Sigmoid colon (tissue), 7 donors: ENCODE measurements at places on chromosomes 6 and 20. TPM values are rescaled to one million over a fixed set of nuclear protein-coding genes. Genes with fewer than 3 reads are reported as not detected.
A peak's percentile ranks its signal among the peaks of the same experiment; 100 is the strongest.

DNA sequence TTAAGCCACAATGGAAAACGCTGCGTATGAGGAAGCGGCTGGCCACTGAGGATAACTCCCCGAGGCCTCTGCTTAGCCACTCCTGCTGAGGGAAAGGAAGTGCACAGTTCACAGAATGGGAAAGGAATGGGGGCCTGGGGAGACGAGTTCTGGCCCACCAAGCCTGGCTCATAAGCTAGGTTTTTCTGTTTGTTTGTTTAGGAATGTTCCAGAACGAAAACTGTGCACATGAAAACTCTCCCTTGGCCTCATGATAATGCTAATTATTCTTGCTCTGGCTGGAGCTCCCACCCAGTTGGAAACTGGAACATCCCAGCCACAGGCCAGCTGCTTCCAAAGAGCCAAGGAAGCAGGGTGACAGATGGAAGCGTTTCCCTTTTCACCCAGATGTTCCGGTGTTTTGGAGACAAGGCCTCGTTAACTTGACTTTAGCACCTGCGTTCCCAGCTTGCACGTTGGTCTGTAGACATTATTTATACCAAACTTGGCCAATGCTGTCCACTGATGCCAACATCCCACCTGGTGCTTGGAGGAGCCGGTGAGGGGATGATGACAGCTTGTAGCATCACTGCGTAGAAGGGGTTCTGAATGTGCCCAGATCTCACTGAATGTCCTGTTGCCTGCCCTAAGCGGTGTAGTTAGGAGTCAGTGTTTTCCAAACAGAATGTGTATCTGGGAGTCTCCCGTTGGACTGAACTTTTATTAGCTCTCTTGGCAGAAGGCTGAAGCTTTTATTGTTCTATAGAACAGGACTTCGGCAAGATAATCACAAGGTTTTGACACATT, 34.5 kb downstream of the APCDD1L start:
- H3K27me3 ChIP-seq: no peaks in the 10 kb centered on the region
- no peak overlapping the region for H3K4me3 ChIP-seq
- H3K36me3 ChIP-seq: no peaks in the 10 kb centered on the region
- no peak for DNase-seq
- H3K27ac ChIP-seq: peak overlapping the region; percentile 78
- peaks cover 21% of the 10 kb centered on the region for H3K4me1 ChIP-seq

GRCh38 chr20:1166948-1167720, 17.6 kb downstream of the TMEM74B start:
- no peak overlapping the region for H3K27ac ChIP-seq
- DNase-seq: no peak
- no peaks in the 10 kb centered on the region for H3K27me3 ChIP-seq
- H3K4me1 ChIP-seq: no peaks in the 10 kb centered on the region
- H3K4me3 ChIP-seq: no peak overlapping the region

GRCh38 chr6:123808556-123808955, 4.9 kb downstream of the NKAIN2 start:
- H3K36me3 ChIP-seq: no peaks in the 10 kb centered on the region
- no peak overlapping the region for H3K4me3 ChIP-seq
- H3K4me1 ChIP-seq: peaks cover 4% of the 10 kb centered on the region
- no peak for DNase-seq
- H3K27ac ChIP-seq: no peak overlapping the region

- no peak overlapping the region for H3K4me3 ChIP-seq
- H3K36me3 ChIP-seq: no peaks in the 10 kb centered on the region
- peak overlapping the region; percentile 60 for H3K27ac ChIP-seq
- DNase-seq: no peak
- no peaks in the 10 kb centered on the region for H3K27me3 ChIP-seq
Measured at GRCh38 chr20:48721324-48722001, 106.3 kb downstream of the PREX1 start.

- H3K27me3 ChIP-seq: no peaks in the 10 kb centered on the region
- DNase-seq: no peak
- no peaks in the 10 kb centered on the region for H3K4me1 ChIP-seq
- no peak overlapping the region for H3K4me3 ChIP-seq
- H3K27ac ChIP-seq: no peak overlapping the region
Measured at GRCh38 chr6:5778317-5778857, 228.3 kb downstream of the NRN1 start.

GRCh38 chr20:37515876-37516275, 5.2 kb upstream of the NNAT start:
- H3K36me3 ChIP-seq: peaks cover 23% of the 10 kb centered on the region
- H3K27ac ChIP-seq: no peak overlapping the region
- peaks cover 69% of the 10 kb centered on the region for H3K4me1 ChIP-seq
- no peaks in the 10 kb centered on the region for H3K27me3 ChIP-seq
- no peak overlapping the region for H3K4me3 ChIP-seq
- no peak for DNase-seq

GRCh38 chr20:63354636-63355350, 6.4 kb downstream of the CHRNA4 start:
- H3K4me1 ChIP-seq: no peaks in the 10 kb centered on the region
- H3K27ac ChIP-seq: no peak overlapping the region
- no peak for DNase-seq
- peaks cover 34% of the 10 kb centered on the region for H3K27me3 ChIP-seq

- H3K4me1 ChIP-seq: no peaks in the 10 kb centered on the region
- no peak overlapping the region for H3K27ac ChIP-seq
- DNase-seq: no peak
- H3K4me3 ChIP-seq: no peak overlapping the region
- H3K36me3 ChIP-seq: no peaks in the 10 kb centered on the region
- H3K27me3 ChIP-seq: no peaks in the 10 kb centered on the region
Measured at GRCh38 chr6:127907960-127908640, 7.2 kb upstream of the THEMIS start.

GRCh38 chr6:33856655-33857054, 52.9 kb upstream of the MLN start:
- DNase-seq: no peak
- H3K27ac ChIP-seq: no peak overlapping the region
- no peaks in the 10 kb centered on the region for H3K36me3 ChIP-seq
- no peaks in the 10 kb centered on the region for H3K27me3 ChIP-seq
- H3K4me1 ChIP-seq: no peaks in the 10 kb centered on the region

- H3K4me1 ChIP-seq: no peaks in the 10 kb centered on the region
- no peaks in the 10 kb centered on the region for H3K36me3 ChIP-seq
- no peak overlapping the region for H3K27ac ChIP-seq
Measured at GRCh38 chr6:99216959-99217358, 132.5 kb downstream of the FAXC start.

DNA sequence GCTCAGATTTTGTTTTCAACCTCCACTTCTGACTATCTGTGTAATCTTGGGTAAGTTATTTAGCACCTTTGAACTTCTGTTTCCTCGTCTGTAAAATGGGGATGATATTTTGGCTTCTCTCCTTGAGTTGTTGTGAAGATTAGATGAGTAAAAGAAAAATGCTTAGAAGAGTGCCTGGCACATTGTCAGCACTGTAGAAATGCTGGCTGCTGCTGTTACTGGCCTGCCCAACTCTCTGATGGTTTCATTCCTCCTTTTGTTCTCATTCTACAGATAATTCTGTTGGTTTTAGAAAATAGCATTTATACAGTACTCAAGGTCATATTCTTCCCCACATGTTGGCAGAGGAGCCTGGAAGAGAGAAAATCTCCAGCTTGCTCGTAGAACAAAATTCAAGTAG, 547.2 kb upstream of the JAG1 start:
- no peaks in the 10 kb centered on the region for H3K36me3 ChIP-seq
- H3K27ac ChIP-seq: no peak overlapping the region
- H3K4me1 ChIP-seq: peaks cover 9% of the 10 kb centered on the region
- no peak overlapping the region for H3K4me3 ChIP-seq
- DNase-seq: no peak

GRCh38 chr6:44169886-44170570, 11.4 kb downstream of the CAPN11 start:
- H3K4me1 ChIP-seq: peaks cover 9% of the 10 kb centered on the region
- DNase-seq: no peak
- no peaks in the 10 kb centered on the region for H3K36me3 ChIP-seq
- no peak overlapping the region for H3K4me3 ChIP-seq

DNA sequence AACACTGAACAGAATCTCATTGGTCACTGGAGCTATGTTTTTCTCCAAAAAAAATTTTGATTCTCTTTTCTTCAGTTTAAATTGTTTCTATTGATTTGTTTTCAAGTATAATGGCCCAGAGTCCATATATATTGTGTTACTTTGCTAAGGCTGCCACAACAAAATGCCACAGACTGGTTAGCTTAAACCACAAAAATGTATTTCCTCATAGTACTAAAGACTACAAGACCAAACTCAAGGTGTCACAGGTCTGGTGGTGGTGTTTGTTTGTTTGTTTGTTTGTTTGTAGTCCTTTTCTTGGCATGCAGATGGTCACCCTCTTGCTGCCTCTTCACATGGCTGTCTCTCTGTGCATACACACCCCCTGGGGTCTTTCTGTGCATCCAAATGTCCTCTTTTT, 34.0 kb downstream of the BMP5 start:
- H3K36me3 ChIP-seq: no peaks in the 10 kb centered on the region
- no peak overlapping the region for H3K27ac ChIP-seq
- H3K4me3 ChIP-seq: no peak overlapping the region
- H3K4me1 ChIP-seq: no peaks in the 10 kb centered on the region

DNA sequence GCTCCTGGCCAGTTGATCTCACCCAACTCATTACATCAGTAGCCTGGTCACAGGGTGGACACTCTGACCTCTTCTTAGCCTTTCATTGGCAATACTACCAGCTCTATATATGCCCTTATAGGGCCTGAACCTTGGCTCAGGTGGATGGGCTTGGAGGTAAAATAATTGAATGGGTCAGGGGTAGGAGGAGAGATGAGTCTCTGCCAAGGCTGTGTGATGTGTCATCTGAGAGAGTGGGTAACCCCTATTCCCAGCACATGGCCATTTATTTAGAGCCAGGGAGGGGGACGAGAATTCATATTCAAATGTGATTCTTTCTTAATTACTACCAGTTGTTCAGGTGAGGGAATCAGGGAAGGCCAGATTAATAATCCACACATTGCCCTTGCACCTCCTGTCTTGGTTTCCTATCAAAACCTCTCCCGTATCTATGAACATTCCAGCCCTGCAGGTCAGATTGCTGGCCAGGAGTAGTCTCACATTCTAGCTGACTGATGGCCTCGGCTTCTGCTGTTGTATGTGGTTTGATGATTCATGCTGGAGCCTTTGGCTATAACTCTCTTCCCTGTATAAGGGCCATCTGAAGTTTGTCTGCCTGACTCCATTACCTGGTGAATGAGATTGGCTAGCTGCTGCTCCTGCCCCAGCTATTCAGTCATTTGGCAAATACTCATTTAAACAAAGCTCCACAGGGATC, 13.4 kb downstream of the C20orf173 start:
- no peak overlapping the region for H3K4me3 ChIP-seq
- DNase-seq: no peak
- H3K27me3 ChIP-seq: no peaks in the 10 kb centered on the region

DNA sequence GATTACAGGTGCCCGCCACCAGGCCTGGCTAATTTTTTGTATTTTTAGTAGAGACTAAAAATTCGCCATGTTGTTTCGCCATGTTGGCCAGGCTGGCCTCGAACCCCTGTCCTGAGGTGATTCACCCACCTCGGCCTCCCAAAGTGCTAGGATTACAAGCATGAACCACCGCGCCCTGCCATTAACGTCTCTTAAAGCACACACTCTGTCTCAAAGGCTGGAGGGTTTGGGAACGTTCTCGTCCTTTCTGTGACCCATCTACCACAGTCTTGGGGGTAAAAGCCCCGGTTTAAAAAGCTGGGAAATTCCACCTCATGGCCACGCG, 57.8 kb upstream of the ARID1B start:
- peaks cover 25% of the 10 kb centered on the region for H3K4me1 ChIP-seq
- H3K27me3 ChIP-seq: no peaks in the 10 kb centered on the region
- peak overlapping the region; percentile 91 for H3K27ac ChIP-seq
- H3K36me3 ChIP-seq: no peaks in the 10 kb centered on the region
- peak overlapping the region; percentile 51 for H3K4me3 ChIP-seq

- DNase-seq: no peak
- no peak overlapping the region for H3K4me3 ChIP-seq
- no peaks in the 10 kb centered on the region for H3K4me1 ChIP-seq
- no peaks in the 10 kb centered on the region for H3K36me3 ChIP-seq
- H3K27me3 ChIP-seq: no peaks in the 10 kb centered on the region
- H3K27ac ChIP-seq: no peak overlapping the region
Measured at GRCh38 chr6:92364948-92365541, 1054.3 kb downstream of the EPHA7 start.

GRCh38 chr6:98976674-98977385, 29.1 kb upstream of the FBXL4 start:
- no peaks in the 10 kb centered on the region for H3K36me3 ChIP-seq
- no peak for DNase-seq
- H3K4me1 ChIP-seq: no peaks in the 10 kb centered on the region

Gene ZNF165
- total RNA-seq: 1.8 TPM

Gene CASS4
- 1.6 TPM for total RNA-seq

Gene ANKRD60
- not detected for total RNA-seq

Gene IRAK1BP1
- total RNA-seq: 6.6 TPM

Gene PMEPA1
- total RNA-seq: 23.3 TPM

Gene WFDC12
- not detected for total RNA-seq

Gene CST5
- not detected for total RNA-seq

Gene DEFB132
- not detected for total RNA-seq

Gene TNF
- total RNA-seq: not detected
